ENCODE measurements at places on chromosomes 6 and 20.

DNA sequence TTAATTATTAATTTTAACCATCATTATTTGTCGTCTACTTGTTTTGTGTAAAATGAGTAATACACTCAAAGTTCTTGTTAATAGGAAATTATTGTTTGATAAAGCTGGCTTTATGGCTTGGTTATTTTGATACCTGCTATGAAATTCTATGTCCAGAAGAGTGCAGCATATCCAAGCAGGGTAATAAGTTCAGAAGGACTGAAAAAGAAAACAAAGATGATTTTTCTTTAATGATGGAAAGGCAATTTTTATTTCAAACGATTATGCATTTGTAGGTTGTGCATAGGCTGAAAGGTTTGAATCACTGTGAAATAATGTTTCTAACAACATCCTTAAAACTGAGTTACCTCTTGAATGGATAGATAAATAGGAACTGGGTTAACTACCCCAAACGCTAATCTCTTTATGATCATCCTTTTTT lies 1.4 kb upstream of the MAN1A1 start:
- no peak for DNase-seq

GRCh38 chr6:34128045-34128444 lies 17.8 kb downstream of the GRM4 start:
- no peak for DNase-seq

- DNase-seq: no peak
Observed at GRCh38 chr6:35183935-35184334, 29.8 kb upstream of the SCUBE3 start.

- no peak for DNase-seq
Observed at GRCh38 chr6:139708337-139709199, 334.1 kb upstream of the CITED2 start.

DNA sequence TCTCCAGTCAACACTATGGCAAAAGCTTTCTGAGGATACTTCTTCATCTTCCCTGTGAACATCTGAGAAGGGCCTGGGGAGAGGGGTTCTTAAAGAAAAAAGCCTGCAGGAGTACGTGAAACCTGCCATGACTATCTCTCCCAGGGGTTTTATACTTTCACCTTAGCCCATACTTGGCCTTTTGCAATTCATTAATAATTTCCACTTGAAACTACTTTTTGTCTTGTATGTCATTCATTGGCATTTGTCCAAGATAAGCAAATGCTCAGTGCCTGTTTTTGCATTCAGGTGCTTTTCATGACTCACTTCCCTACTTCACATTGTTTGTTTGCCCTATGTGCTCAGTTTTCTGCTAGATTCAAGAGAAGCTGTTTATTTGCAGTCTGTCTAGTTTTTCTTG lies 580.3 kb upstream of the GJE1 start:
- DNase-seq: no peak

GRCh38 chr6:52394251-52394666 lies 25.9 kb upstream of the EFHC1 start:
- no peak for DNase-seq

- no peak for DNase-seq
Observed at GRCh38 chr6:30767158-30767943, 23.0 kb upstream of the IER3 start.

DNA sequence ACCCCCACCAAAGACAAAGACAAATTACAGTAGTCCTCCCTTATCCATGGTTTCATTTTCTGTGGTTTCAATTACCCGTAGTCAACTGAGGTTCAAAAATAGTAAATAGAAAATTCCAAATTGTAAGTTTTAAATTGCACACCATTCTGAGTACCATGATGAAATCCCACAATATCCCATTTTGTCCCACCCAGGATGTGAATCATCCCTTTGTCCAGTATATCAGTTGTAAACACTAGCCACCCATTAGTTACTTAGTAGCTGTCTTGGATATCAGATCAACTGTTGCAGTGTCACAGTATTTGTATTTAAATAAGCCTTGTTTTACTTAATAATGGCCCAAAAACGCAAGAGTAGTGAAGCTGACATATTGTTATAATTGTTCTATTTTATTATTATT lies 364.0 kb upstream of the ARID1B start:
- no peak for DNase-seq

DNA sequence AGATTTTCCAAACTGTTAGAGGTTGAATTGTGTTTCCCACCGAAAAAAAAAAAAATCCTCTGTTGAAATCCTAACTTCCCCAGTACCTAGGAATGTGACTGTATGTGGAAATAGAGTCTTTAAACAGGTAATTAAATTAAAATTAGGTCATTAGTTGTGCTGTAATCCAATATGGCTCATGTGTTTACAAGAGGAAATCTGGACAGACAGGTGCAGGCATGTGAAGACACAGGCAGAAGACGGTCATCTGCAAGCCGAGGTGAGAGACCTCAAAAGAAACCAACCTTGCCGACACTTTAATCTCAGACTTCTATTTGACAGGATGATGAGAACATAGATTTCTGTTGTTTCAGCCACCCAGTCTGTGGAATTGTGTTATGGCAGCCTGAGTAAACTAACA lies 28.6 kb upstream of the EZR start:
- DNase-seq: no peak

DNA sequence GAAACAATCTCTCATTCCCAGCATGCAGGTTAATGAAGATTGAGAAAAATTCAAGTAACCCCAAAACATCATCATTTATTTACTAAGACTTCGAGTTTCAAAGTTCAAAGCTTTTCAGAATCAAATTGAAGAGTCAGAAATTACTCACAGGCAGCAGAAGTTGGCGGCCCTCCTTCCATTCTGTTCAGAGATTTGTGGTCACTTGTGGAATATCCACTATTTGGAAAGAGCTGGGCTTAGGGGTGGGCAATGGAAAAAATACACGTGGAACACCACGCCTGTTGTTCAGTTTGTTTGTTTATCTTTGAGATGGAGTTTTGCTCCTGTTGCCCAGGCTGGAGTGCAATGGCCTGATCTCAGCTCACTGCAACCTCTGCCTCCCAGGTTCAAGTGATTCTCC lies 108.6 kb upstream of the NAA20 start:
- no peak for DNase-seq

DNA sequence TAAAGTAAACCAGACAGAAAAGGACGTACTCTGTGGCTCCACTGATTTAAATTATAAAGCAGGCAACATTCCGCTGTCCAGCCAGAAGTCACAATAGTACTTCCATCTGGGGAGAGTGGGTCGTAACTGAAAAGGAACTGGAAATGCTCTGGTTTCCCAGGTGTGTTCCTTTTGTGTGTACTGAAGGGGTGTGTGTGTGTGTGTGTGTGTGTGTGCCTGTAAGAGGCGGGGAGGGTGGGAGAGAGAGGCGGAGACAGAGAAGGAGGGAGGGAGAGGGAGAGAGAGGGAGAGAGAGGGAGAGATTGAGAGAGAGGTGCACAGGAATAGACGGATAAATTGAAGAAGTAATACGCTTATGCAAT lies 178.4 kb upstream of the ZNF184 start:
- DNase-seq: no peak

DNA sequence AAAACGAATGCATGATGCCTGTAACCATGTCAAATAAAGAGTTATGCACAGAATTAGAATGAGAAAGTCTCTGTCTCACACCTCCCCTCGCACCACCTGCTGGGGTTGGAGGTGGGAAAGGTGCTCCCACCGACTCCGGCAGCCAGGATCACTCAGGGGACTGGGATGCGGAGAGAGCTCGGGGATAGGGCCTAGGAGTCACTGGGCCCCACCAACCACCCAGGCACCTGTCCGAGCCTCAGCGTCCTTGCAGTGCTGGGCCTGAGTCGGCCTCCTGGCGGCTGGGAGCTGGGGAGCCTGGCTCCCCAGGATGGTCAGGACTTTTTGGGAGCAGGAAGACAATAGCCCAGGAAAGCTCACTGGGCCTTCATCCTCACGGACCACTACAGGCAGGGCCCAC lies 22.4 kb upstream of the CHRNA4 start:
- DNase-seq: no peak

GRCh38 chr6:32774426-32774825 lies 11.1 kb upstream of the HLA-DQB2 start:
- no peak for DNase-seq

DNA sequence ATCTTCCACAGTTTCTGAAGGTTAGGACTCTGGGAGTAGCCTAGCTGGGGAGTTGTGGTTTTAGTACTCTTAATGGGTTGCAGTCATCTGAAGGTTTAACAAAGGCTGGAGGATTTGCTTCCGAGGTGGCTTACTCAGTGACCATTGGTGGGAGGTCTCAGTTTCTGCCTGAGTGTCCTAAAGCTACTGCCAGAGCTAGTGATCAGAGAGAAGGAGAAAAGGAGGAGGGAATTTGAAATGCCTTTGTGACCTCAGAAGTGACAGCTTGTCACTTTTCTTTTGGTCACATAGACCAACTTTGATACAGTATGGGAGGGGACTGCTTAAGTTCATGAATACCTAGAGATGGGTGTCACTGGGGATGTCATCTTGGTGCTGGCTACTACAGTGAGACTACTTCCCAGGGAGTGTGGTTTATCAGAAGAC lies 41.3 kb downstream of the NCOA3 start:
- DNase-seq: no peak

DNA sequence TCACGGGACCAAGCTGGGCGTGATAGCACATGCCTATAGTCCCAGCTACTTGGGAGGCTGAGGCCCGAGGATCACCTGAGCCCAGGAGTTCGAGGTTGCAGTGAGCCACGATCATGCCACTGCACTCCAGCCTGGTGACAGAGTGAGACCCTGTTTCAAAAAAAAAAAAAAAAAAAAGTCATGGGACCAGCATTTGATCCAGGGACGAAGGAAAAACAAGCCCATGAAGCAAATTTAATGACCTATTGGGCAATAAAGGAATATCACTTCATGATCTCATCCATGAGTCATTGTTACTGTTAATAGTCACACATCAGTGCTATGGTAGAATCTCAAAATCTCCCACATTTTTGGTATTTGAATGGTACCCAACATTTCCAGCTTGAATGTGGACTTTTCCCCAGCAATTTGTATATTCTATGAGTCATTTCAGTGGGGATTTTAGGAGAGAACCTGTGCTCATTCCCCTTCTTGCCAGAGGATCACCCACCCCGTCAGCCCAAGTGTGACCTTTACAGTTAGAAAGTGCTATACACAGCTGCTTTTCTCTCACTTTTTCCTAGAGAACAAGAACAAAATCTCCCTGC lies 8.5 kb upstream of the SOD2 start:
- no peak for DNase-seq

DNA sequence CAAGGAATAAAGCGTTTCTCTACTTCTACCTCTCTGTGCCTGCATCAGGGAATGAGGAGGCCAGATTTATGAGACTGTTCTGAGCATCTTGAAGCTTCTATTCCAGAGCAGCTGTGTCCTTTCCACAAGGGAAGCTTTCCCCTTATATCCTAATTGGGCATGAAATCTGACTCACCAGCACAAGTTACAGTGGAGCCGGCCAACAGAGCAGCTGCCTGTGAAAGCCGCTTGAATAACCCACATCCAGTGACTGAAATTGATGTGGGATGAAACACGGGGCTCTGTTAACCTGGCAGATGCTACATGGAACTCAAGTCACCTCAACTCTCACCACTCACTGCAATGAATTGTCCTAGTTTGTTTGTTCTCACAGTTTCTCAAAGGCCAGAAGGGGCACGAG lies 400.3 kb downstream of the TFAP2A start:
- no peak for DNase-seq

- DNase-seq: no peak
Observed at GRCh38 chr20:17345321-17345720, 118.5 kb downstream of the PCSK2 start.

GRCh38 chr6:57261926-57262325 lies 39.8 kb upstream of the RAB23 start:
- no peak for DNase-seq

- DNase-seq: no peak
Observed at GRCh38 chr6:18215436-18215835, 48.9 kb downstream of the DEK start.

- no peak for DNase-seq
Observed at GRCh38 chr6:104325341-104326172, 534.2 kb downstream of the HACE1 start.

- DNase-seq: no peak
Observed at GRCh38 chr6:98514796-98515195, 319.6 kb upstream of the POU3F2 start.

DNA sequence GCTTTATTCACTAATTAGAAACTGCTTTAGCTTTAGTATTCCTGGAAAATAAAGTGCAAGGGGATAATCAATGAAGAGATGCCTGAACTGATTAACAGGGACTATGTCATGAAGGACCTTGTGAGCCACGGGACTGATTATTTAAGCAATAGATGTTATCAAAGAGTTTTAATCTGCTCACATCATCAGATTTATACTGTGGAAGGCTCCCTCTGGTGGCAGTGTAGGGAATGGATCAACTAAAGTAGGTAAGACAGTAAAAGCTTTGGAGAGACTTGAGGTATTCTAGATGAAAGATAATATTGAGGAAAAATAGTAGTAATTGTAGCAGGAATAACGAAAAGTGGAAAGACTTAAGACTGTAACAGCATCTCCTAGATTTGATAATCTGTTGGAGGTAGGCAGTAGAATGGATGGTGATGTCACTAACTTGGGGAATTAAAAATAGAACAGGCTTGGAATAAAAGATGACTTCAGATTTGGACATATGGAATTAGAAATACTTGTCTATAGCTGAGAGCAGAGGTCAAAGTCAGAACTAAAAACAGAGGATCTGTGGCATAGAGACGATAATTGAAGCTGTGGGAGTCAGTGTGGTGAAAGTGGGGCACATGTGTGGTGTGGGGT lies 80.3 kb upstream of the HTR1E start:
- DNase-seq: no peak

DNA sequence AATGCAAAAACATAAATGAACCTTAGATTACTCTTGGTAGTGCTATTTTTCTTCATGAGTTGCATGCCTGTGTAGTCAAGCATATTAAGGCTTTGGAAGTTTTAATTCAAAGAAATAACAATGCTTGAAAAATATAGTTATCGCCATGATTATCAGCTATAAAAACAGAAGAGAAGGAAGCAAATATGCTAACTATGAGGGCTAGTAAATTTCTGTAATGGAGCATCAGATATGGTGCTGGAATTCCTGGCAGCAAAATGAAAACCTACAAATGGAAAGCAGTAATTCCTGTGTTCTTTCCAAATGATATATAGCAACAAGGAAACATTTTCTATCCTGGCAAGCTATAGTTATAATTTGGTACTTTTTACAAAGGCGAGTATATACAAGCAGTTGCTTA lies 29.7 kb downstream of the DOP1A start:
- no peak for DNase-seq

DNA sequence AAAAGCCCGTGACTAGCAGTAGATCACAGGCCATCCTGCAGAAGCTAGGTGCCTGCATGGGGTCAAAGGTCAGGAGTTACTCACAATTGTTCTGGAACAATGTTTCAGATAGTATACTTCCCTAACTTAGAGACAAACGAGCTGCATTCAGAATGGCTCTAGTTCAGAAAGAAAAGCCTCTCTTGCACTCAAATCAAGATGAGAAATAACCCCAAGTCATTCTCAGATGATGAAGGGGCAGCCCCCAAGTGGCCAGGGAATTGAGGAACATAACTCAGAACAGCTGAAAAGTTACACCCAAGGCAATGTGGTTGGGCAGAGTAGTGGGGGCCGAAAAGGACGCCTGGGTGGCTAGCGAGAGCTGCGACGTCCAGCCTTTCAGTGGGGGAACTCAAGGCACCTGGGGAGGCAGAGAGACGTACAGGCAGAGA lies 27.8 kb downstream of the FYN start:
- no peak for DNase-seq
